CD8-positive, alpha-beta memory T cell (primary cell): ENCODE measurements at places on chromosomes 2 and 18.

GRCh38 chr2:117972476-117973123, 41.3 kb downstream of the CCDC93 start:
- H3K27me3 ChIP-seq: no peaks in the 10 kb centered on the region
- H3K36me3 ChIP-seq: peaks cover 44% of the 10 kb centered on the region
- no peaks in the 10 kb centered on the region for H3K4me1 ChIP-seq
- no peak overlapping the region for H3K4me3 ChIP-seq
- no peak overlapping the region for H3K27ac ChIP-seq

GRCh38 chr2:119694845-119695521, 16.0 kb downstream of the TMEM177 start:
- H3K36me3 ChIP-seq: no peaks in the 10 kb centered on the region
- DNase-seq: no peak
- H3K4me3 ChIP-seq: peak overlapping the region; percentile 62
- peaks cover 48% of the 10 kb centered on the region for H3K4me1 ChIP-seq
- no peak overlapping the region for H3K27ac ChIP-seq

DNA sequence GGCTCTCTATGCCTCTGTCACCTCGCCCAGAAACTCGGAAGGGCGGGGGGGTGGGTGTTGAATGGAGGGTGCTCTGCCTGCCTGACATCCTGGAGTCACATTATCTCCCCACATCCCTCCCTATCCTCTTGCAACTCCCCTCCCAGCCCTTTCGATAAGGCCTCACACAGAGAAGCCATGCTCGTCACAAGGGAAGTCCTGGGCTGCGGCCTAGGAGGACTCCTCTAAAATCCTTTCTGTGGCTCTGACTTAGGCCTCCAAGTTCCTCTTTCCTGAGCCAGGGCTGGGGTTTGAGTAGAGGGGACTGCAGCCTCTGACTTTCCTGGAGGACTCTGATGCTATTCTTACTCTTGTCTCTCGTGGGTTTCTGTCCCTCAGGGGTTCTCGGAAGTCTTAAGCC, 75.0 kb upstream of the PKDCC start:
- H3K27ac ChIP-seq: no peak overlapping the region
- no peaks in the 10 kb centered on the region for H3K4me1 ChIP-seq
- H3K27me3 ChIP-seq: no peaks in the 10 kb centered on the region
- DNase-seq: no peak
- no peaks in the 10 kb centered on the region for H3K36me3 ChIP-seq

DNA sequence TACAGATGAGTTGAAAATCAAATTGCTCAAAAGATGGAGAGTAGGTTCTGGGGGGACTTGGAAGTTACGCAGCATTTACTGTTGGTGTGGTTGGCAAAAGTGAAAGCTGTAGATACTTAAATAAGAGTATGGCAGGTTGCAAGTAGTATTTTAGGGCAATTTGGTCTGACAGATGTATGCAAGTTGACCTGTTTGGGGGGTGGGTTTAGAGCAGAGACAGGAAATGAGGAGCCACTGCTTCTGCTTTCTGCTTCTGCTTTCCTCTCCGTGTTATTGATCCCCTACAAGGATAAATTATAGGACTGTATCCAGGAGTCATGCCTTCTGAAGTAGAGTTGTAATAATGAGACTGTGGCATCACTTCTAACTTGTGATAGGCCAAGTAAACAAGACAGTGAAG, 71.2 kb downstream of the EPAS1 start:
- no peaks in the 10 kb centered on the region for H3K27me3 ChIP-seq
- H3K4me3 ChIP-seq: no peak overlapping the region
- no peak for DNase-seq
- no peak overlapping the region for H3K27ac ChIP-seq
- peaks cover 8% of the 10 kb centered on the region for H3K4me1 ChIP-seq

DNA sequence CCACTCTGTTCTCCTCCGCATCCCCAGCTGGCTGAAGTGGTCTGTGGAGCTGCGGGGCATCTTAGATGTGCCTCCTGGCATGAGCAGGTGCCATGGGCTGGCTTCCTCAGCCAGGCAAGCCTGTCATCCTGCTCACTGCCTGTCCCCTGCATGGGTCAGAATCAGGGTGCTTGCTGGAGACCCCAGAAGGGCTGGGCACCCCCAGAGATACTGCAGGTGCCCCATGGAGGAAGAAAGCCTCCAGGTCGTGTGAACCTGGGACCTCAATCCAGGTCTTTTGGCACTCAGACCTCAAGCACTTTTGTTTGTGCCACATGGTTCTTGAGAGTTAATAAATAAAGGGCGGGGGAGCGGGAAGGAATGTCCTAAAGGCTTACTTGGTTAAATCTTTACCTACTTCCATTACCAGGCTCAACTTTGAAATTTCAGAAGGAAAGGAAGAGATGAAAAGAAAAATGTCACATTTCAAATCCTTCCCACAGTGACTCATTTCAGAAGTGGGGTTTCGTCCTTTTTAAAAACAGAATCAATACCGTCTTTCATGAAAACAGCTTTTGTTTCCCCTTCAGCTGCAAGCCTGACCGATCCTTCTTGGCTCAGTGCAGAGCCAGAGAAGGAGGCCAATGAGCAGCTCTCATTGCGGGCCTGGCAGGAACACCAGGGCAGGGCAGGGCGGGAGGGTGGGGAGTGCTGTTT, 69.9 kb downstream of the RHOB start:
- no peak overlapping the region for H3K27ac ChIP-seq
- no peaks in the 10 kb centered on the region for H3K27me3 ChIP-seq
- no peaks in the 10 kb centered on the region for H3K36me3 ChIP-seq
- H3K4me1 ChIP-seq: no peaks in the 10 kb centered on the region
- no peak for DNase-seq
